Astrocyte of the spinal cord (primary cell): ENCODE measurements at places on chromosomes 1 and 21.

DNA sequence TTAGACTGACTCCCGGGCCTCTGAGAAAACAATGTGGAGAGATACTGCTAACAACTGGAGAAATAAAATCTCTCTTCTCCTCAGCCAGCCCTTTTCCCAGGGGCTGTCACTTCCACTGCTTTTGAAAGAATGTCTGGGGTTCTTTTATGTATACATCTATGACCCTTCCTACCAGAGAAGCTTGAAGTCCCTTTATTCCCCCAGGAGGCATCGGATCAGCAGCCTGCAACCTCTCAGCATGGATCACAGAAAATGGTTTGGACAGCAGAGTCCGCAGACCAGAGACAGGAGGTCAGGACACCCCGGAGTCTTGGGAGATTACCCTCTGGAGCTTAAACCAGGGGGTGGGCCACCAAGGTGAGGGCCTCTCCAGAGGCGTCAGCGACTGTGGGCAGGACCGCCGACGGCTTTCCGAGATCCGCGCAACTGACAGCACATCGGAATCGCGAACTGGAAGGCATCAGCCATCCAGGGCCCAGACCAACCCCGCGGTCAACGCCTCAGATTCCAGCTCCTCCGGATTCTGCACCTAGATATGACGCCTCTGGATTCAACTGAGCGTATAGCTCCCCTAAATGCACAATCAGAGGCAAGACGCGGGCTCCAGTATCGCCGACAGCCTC lies 1.0 kb downstream of the EPHA10 start:
- no peak for DNase-seq

DNA sequence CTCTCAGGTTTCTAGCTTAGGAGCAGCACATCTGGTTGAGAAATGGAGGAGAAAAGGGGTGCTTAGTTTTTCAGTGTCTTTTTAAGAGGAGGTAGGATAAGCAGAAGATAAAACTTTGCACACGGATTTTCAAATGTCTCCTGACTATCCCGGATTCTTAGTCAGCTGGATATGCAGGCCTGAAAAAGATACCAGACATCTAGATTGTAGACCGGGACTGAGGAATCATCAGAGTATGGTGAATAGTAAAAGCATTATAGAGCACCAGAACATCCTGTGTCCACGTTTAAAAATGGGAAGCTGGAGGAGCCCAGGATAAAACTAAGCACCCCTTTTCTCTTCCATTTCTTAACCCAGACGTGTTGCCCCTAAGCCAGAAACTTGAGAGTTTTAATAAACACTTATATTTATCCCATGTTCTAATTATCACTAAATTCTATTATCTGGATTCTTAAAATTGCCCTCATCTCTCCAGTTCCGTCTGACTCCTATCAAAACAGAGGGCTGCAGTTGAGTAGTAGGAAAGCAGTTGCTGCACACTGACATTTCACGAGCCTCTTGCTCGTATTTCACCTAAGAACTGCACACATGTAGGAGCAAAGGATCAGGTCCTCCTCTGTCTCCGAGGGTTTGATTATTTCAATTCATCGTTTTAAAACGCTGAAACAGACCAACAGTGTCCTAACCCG lies 609 bp downstream of the PIGK start:
- no peak for DNase-seq

GRCh38 chr1:237007147-237007881 lies 3.1 kb upstream of the MT1HL1 start:
- DNase-seq = no peak

DNA sequence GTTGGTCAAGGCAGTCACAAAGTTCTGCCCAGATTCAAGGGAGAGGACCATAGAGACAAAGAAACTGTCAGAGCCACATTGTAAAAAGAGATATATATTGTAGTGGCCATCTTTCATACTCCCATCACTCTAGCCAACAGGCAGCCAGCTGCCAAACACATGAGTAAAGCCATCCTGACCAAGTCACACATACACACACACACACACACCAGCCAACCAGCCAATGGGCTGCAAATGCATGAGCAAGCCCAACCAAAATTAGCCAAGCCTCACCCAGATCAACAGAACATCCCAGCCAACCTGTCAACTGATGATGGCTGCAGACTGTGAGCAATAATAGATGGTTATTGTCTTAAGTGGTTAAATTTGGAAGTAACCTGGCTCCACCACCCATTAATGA lies 120.7 kb downstream of the SEC16B start:
- DNase-seq = peak; percentile 24
